ENCODE measurements at places on chromosomes 5 and 9.

DNA sequence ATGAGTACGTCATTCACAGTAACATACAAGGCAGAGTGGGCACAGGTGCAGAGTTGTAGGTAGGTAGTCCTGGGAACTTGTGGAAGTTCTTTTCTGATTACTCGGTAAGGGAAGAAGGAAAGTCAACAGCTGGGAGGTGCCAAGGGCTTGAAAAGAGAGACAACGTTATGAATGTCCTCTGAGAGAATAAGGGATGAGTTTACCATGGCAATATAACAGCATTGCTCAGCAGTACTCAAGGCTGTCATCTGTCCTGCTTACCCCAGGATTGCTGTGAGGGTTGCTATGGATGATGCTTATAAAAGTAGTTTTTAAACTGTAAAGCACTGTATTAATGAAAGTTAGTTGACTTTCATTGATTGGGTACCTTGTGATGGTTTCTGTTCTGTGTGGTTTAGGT is 369.1 kb upstream of the SGCD start:
- DNase-seq = no peak

DNA sequence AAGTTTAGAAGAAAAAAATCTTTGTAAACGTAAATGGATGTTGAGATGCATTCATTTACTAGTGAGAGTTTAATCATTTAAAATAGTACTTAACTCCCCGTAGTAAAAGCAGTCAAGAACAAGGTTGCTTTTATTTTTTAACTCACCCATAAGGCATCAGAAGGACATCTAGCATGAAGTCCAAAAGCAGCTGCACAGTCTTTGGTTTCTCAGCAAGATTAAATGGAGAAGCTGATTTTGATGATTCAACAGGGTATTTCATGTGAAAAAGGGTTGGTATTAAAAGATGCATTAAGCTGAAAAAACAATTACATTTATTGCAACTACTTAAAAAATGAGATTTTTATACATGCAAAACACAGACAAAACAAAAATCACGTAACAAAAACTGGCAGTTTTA is 44.0 kb downstream of the ECPAS start:
- DNase-seq = no peak

GRCh38 chr5:106127985-106128384 is 1542.8 kb downstream of the EFNA5 start:
- no peak for DNase-seq

GRCh38 chr5:147957901-147958300 is 51.6 kb upstream of the C5orf46 start:
- DNase-seq = no peak

DNA sequence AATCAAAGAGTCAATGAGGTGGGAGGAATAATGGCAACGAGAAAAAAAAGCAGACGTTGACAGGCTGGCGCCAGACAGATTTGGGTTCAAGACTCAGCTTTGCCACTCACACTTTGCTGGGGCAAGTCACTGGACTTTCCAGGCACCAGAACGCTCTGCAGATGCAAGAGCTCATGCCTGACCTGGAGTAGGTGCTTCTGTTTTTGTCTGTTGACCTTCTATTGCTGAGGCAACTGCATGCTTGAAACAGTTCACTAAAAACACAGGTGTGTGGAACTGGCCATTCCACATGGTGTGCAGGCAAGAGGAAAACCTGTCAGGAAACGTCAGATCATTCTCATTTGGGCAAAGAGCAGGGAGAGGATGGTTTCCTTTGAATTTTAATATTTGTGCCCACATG is 161.2 kb upstream of the SMIM23 start:
- no peak for DNase-seq

GRCh38 chr9:126386088-126386487 is 59.5 kb downstream of the MVB12B start:
- no peak for DNase-seq
